Hematopoietic multipotent progenitor cell treated with erythropoietin and hydrocortisone succinate and interleukin-3 and kit ligand, for 4 days (in vitro differentiated cells): ENCODE measurements at places on chromosomes 4 and X.
A peak's percentile ranks its signal among the peaks of the same experiment; 100 is the strongest.

DNA sequence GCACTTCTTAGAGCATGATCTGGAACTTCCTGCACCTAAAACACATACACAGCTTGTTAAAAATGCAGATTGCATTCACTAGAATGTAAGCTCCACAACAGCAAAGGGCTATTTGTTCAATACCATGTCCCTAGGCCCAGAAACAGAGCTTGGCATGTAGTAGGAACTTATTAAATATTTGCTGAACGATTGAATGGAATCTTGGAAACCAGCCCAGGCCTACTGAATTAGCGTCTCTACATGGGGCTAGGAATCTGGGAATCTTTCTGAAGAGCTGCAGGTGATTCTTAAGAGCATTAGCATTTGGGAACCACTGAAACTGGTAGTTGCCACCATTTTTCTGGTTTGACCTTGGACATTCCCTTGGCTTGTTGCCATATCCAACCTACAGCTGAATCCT is 234.1 kb downstream of the STIM2 start:
- DNase-seq, result no peak

DNA sequence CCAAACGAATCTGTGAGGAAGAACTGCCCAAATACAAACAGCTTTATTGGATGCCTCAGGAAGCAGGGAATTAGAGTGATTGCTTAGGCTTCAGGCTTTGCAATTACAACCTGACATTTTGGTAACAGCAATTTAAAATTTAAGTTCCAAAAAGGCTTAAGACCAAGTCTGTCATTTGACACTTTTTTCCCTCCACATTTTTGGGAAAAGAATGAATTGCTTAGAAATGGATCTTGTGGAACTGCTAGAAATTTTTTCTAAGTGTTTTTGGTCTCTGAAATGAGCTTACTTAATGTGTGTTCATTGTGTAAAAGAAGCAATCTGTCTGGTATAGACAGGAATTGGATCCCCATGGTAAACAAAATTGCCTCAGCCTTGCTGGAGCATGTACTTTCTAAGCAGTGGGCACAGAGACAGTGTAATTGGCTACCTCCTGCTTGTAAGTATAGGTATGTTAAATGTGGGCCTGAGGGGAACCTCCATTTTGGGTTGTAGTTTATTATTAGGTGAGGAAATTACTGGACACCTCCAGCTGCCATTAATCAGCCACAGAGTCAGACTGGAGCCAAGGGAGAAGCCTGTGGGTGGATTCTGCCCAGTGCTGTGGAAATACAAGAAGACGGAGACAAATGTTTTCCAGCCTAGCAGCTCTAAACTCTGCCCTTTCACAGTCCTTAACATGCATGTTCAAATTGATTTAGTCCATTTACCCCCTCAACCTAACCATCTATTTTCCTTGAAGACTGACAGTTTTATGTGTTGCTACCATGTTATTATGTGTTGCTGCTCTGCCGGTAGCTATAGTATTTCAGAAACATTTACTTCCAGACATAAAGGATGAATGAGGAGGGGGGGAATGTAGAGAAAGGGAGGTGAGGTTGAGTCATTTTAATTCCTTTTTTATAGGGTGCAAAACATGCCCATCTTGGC is 473.0 kb downstream of the SPRY1 start:
- no peak for DNase-seq

- no peak for DNase-seq
These were observed 103.5 kb downstream of the GPR143 start for GRCh38 chrX:9662148-9662547.

DNA sequence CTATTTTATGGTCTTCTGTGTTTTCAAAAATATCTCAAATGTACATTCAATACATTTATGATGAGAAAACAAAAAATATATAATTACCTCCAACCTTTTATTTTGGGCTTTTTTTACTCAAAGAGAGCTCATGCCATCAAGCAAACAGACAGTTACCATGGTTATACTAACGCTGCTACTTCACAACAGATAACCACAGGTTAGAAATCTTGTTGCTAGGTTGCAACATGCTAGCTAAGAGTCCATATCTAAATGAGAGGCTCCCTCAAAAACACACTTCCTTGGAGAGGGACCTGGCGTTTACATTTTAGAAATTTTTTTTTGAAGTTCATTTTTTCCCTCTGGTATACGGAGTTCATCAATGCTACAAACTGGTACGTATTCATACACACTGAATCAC is 44.3 kb downstream of the TBC1D9 start:
- peak; percentile 21 for DNase-seq

DNA sequence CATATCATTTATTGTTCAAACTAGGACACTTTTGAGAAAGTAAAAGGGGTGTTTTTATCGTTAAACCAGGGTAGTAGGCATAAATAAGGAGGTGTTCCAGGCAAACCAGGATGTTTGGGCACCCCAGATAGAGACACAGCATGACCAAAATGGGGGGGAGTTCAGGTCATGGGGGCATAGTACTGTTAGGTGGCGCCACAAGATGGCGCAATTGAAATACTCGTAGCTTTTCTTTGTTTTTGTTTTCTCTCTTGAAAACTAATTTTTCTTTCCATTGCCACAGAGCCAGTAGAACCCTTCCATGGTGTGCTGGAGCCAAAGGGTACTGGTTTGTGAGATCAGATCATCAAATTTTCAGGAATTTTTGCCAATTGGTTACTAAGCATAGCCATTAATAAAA is 283.4 kb downstream of the BCOR start:
- DNase-seq, result peak; percentile 60

GRCh38 chrX:9678215-9678965 is 87.3 kb downstream of the GPR143 start:
- no peak for DNase-seq

GRCh38 chr4:79362626-79363025 is 36.8 kb upstream of the NAA11 start:
- no peak for DNase-seq
